A549 (cell line): ENCODE measurements at places on chromosomes 6 and 20. TPM values are rescaled to one million over a fixed set of nuclear protein-coding genes. Genes with fewer than 3 reads are reported as not detected.

DNA sequence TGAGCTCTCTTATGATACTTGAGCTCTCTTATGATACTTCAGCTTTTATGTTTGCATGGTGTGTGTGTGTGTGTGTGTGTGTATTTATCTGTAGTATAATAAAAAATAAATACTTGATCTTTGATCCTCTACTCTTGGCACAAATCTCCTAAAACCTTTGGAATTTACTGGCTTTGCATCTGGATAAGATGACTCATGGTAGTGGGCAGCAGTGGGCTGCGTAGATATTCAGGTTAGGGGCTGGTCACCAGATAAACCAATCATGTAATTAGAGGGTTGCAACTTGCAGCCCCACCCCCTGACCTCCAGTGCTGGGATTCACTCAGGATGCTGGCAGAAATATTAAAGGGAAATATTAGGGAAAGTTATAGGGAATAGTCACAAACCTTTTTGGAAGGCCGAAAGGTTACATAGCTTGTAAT is 151.9 kb upstream of the COL21A1 start:
- peak; percentile 78 for DNase-seq

DNA sequence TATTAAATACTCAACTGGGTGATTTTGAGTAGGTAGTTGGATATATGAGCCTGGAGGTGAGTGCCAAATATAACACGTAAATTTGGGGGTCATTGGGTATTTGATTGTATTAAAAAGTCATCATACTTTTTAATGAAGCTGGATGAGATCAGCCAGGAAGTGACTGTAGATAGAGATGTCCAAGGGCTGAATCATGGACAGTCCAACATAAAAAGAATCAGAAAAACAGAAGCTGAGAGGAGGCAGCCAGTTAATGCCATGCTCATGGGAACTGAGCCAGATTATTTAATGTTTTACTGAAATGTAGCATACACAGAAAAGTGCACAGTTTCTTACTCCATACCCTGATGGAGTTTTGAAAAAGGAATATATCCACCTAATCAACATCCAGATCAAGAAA is 435.5 kb upstream of the PLCB4 start:
- no peak for DNase-seq

DNA sequence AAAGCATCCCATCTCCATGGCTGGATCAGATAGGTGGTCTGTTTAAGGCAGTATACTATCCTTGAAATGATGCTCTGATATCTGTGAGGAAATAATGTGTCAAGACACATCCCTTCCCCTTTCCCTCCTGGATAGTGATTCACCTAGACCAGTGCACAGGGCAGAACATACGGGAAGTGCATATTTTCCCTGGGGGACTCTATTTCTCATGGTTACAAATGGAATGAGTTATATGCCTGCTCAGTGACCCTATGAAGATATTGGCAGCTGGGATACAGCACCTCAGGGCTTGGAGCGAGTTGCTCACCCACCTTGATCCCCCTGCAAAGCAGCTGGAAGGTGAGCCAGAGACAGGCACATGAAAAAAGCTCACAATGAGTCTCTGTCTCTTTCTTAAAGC is 67.5 kb upstream of the PRL start:
- no peak for DNase-seq

DNA sequence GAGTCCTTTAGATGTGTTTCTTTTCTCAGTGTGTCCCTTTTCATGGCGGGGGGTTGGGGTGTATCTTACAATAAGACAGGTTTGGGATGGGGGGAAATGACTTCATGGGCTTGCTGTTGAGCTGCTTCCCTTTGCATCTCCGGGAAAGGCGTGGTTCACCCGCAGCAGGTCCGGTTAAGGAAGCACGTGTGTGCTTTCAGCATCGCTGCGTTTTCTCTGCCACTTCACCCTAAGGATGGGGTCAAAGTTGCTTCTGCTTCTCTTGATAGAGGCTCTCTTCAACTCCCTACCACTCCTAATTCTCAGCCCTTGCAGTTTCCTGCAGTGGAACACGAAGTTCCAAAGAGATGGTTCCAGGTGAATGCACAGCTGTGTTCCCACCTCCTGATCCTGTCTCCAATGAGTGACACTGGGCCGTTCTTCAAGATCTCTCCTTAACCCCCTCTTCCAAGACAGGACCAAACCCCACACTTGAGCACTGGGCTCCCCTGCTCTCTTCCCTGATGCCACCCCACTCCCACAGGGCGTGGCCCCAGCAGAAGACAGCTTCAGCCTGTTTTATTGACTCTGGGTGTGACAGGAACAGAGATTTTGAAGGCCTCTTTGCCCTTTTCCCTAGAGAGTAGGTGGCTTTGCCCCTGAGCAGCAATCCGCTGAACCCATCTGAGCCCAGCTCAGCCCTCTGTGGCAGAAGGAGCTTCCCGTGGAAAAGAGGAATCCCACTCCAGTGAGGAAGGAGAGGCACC is 85.2 kb downstream of the PLEKHG1 start:
- no peak for DNase-seq

GRCh38 chr6:63797721-63798120 is 162.1 kb downstream of the PHF3 start:
- no peak for DNase-seq

DNA sequence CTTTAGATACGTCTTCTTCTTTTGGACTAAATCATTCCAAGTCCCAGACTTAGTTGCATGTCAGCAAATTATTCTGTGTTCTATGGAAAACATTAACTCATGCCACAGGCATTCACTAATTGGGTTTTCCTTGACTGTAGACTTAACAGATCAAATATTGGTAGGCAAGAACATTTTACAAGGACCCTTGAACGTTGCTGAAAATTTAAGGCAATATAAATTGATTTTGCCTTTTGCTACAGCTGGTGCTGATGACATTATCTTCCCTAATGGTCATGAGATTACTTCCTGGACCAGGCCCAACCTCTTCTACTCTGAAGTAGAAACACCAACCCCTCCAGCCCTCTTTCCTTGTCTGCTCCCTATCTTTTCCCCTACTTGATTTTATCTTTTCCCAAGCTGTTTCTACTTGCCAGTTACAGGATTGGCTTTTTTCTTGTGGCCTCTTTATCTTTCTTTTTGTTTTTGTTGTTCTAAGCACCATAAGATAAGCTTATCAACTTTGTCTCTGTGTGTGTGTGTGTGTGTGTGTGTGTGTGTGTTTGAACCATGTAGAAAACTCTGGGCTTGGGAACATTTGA is 514.0 kb upstream of the SOX4 start:
- DNase-seq, result no peak

GRCh38 chr20:2301164-2301622 is 5.4 kb downstream of the TGM3 start:
- no peak for DNase-seq

- no peak for DNase-seq
Measured at GRCh38 chr20:60687213-60687612, 564.8 kb upstream of the CDH4 start.

- DNase-seq, result no peak
Measured at GRCh38 chr6:44129841-44130322, 2.5 kb downstream of the TMEM63B start.

DNA sequence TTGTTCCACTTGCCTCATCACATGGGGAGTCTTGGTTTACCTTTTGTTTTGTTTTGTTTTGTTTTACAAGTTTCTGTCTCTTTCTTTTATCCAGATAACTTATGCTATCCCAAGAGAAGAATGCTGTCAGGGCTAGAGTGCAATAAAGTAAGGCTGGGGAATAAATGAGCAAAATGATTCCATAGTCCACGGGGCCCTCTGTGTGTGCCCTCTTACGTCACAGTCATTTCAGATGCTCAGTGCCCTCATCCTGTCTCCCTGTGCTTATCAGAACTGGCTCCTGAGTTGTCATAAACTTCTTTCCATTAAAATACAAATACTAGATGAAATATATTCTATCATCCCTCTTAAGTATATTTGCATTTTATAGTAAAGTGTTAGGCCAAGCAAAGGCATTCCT is 30.8 kb upstream of the ENPP1 start:
- DNase-seq, result no peak

GRCh38 chr6:14316651-14317386 is 199.2 kb downstream of the CD83 start:
- DNase-seq, result peak; percentile 3

DNA sequence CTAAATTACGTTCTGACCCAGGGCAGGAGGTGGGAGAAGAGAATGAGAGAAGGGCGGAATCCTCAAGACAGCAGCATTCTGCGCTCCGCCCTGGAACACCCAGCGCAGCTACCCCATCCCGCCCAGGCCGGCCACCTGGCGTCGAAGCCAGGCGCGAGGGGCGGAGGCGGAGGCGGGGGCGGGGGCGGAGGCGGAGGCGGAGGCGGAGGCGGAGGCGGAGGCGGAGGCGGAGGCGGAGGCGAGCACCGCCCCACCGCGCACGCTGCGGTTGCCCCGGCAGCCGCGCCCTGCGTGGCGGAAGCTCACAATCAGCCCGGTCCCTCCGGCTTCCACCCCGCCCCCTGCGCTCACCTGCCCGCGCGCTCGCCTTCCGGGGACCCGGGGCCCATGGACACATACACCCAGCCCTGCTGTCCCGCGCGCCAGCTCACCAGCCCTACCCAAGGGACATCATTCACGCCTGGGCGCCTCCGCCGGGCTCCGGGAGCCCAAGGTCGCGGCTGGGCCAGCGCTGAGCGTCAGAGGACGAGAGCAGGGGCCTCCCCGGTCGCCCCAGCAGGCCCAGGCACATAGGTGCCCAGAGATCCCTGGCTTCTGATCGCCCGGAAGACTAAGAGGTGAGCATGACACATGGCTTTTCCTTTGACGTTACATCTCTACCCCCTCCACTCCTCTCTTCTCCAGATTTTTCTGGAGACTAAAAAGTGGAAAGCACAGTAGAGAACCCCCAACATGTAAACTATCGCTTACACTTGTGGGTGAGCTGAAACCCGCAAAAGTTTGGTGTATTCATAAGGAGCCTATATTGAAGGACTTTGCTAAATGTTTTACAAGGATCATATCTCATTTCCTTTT is at the start of gene ANKEF1:
TSS of gene ANKEF1 (plus strand) at position 271 of the 855 bp plus-strand sequence. CDS start 3,315 bp downstream, outside the sequence.
- peak; percentile 88 for DNase-seq

- DNase-seq, result no peak
Measured at GRCh38 chr6:107305391-107305790, 154.0 kb downstream of the PDSS2 start.

- no peak for DNase-seq
Measured at GRCh38 chr6:7100072-7100752, 7.5 kb upstream of the RREB1 start.

DNA sequence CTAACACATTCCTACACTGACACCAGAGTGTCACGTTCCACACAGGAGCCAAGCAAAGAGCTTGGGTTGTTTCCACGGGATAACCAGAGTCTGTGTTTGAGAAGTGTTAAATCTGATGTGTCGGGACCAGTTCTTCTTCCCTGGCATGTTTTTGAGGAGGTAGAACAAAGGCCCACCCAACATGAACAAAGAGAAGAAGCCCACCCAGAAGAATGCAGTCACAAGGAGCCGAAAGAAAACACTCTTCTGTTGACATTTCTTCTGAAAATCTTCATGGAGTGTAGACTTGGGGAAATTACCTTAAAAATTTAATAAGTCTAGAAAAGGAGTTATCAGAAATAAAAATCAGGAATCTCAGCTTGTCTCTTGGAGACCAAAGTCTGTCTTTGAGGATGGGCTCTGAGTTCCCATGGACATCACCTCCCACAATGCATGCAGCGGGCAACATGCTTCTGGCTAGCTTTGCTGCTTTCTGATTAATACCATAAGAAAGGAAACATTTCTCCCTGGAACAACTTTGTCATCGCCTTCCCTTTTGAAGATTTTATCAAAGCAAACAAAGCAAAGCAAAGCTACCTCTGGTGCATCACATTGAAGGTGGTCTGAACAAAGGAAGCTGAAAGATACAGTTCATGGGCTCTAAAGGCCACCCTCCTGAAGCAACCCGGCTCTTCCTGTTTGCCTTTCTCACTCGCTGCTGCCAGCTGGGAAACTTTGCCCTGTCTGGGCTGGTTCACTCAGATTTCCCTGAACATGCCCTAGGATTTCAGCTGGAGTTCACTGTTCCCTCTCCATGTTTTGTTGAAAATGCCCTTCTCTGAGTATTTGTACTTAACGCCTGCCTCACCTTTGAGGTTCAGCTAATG is 448.1 kb downstream of the KIF16B start:
- no peak for DNase-seq

- no peak for DNase-seq
Measured at GRCh38 chr6:167863897-167864296, 37.2 kb downstream of the AFDN start.

- no peak for DNase-seq
Measured at GRCh38 chr6:44534291-44534690, 146.8 kb downstream of the CDC5L start.

- DNase-seq, result no peak
Measured at GRCh38 chr6:77880501-77880900, 227.7 kb downstream of the MEI4 start.

Gene POLH
- polyA plus RNA-seq, result 7.0 to 9.7 TPM (median 9.4 TPM) in 3 replicates

Gene MAD2L1BP
- polyA plus RNA-seq, result 22.0 to 22.6 TPM (median 22.4 TPM) in 3 replicates

Gene BMP5
- 0.03 to 0.04 TPM (median 0.04 TPM) in 3 replicates for polyA plus RNA-seq

Gene PRSS16
- polyA plus RNA-seq, result 3.1 to 3.9 TPM (median 3.7 TPM) in 3 replicates

Gene TIAM2
- 2.2 to 2.5 TPM (median 2.5 TPM) in 3 replicates for polyA plus RNA-seq

Gene BPIFA1
- not detected in 3 replicates for polyA plus RNA-seq

Gene MAS1
- not detected in 3 replicates for polyA plus RNA-seq

Gene EFCAB8
- polyA plus RNA-seq, result not detected in 3 replicates
